Central memory CD4-positive, alpha-beta T cell (primary cell): ENCODE measurements at places on chromosomes 3 and 15.

DNA sequence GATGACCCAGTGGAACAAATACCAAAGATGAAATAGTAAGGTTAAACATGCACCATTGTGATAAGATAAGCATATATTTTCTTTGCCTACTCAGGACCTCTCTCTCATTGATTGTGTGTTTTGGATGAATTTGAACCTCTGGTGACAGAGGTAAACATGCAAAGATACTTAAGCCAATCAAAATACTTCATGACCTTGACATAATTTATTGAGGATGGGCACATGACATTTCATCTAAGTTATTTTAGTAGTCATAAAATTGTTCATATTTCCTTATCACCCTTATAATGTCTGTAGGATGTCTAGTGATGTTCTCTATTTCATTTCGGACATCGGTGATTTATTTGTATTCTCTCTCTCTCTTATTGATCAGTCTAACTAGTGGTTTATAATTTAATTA lies 88.3 kb upstream of the WDR72 start:
- no peak for DNase-seq

GRCh38 chr3:2635511-2635910 lies 474.7 kb downstream of the IL5RA start:
- DNase-seq: no peak

DNA sequence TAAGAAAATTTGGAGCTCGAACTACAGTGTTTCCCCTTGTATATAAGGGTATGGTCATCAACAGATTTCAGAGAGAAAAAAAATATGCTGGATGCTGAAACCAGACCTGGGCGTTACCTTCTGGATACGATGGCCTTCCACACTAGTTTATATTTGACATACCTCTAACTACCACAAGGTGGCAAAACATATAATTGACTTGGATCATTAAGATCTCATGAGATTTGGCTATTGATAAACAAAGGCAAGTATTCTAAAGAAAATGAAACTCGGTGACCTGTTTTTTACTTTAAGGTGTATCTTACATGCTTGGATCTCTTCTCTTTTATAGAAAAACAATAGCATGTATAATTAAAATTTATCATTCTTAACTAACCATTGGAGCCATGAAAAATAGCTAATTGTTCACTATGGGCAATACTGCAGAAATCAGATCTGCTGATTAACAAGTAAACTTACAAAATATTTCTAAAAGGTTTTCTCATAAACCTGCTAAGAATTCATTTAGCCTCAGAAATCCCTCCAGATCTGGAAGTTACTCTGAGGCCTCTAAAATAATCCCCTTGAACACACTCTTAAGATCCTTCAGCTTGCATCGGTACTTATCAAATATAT lies 300.6 kb upstream of the KCNH8 start:
- DNase-seq: no peak

- no peak for DNase-seq
These were observed 8.5 kb downstream of the EIF4G1 start for GRCh38 chr3:184322731-184323487.

DNA sequence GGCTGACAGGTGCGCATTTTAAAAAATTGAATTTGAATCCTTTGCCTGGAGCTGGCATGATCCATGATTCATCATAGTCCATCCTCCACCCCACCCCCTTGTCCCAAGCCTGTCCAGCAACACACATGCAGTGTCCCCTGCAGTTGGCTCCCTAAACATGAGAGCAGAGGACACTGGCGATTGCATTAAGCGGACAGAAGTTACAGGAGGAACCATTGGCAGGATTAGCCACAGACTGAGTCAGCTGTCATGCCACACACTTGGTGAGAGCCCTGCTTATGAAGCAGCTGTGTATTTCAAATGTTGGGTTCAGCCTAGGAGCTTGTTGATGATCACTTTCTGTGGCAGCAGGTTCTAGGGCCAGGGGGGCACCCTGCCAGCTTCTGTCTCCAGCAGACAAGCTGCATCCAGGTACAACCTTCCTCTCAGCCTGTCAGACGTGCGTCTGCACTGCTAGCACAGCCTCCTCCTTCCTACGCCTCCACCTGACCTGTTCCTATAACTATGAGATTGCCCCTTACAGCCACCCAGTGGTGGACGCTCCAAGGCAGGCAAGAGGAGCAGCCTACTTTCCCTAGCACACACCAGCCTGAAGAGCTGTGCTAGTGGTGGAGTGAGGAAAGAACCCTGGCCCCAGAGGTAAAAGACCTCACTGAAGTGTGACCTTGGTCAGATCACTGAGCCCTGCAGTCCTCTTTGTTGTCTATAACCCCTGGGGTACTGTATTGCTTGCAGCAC lies 121.9 kb downstream of the SLCO3A1 start:
- DNase-seq: no peak

GRCh38 chr15:74317820-74318375 lies 49.5 kb downstream of the CYP11A1 start:
- DNase-seq: no peak

- no peak for DNase-seq
These were observed 15.5 kb downstream of the ZIC4 start for GRCh38 chr3:147390589-147391569.

DNA sequence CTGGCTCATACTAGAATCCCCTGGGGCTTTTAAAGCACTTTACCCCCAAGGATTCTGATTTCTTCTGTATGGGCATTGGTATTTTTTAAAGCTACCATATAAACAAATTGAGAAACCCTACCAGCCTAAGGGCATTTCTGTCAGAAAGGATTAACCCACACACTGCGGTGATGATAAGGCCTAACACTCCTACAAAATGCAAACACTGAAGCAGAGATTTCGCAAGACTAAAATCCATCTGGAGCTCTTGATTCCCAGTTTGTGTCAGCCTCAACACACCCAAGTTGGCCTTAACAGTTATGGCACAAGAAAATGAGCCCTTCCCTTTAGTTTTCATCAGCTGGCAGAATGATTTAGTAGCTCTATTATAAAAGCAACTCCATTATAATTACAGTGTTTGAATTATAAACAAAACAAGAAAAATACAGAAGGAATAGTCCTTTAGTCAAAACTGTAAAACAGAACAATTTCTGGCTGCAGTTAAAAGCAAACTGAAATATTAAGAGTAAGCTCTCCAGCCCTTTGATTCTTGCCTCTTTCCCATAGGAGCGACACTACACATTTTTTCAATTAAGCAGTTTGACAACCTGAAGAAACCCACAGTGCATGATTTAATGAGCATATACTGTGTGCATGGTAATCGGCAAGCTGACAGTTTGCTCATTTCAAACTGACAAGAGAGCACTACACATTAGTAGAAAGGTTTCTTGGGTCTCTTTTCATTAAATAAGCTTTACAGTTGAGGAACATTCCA lies 441.2 kb downstream of the FHIT start:
- DNase-seq: no peak

- DNase-seq: no peak
These were observed 2.9 kb upstream of the FES start for GRCh38 chr15:90881181-90881977.

- DNase-seq: no peak
These were observed 50.7 kb downstream of the TRA2B start for GRCh38 chr3:185887066-185887465.

GRCh38 chr3:153619268-153619667 lies 457.2 kb downstream of the RAP2B start:
- DNase-seq: no peak
